Neural progenitor cell (in vitro differentiated cells): ENCODE measurements at places on chromosomes 3 and 15.

GRCh38 chr3:195263193-195263924 is 7.6 kb downstream of the XXYLT1 start:
- no peak for DNase-seq
- no peak overlapping the region for H3K27ac ChIP-seq
- no peaks in the 10 kb centered on the region for H3K27me3 ChIP-seq
- H3K4me1 ChIP-seq, result peaks cover 7% of the 10 kb centered on the region
- no peaks in the 10 kb centered on the region for H3K36me3 ChIP-seq

DNA sequence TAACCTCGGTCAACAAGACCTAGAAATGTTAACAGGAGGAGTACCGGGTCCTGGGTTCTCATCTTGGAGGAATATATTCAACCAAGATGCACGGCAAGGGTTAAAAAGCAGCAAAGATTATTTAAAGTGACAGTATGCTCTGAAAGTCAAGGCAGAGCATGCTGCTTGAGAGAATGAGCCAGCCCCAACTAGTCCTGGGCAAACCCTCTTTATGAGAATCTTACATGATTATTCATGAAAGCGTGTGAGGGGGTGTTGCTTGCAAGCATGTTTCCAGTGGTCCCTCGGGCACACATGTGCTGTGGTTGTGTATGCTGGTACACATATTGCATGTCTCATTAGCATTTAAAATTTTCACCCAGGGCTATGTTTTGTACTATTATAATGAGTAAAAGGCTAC is 1445.6 kb downstream of the SI start:
- no peak overlapping the region for H3K4me3 ChIP-seq
- DNase-seq, result no peak
- no peaks in the 10 kb centered on the region for H3K27me3 ChIP-seq
- H3K4me1 ChIP-seq, result no peaks in the 10 kb centered on the region

GRCh38 chr15:34064438-34064837 is 25.4 kb upstream of the AVEN start:
- H3K27ac ChIP-seq, result no peak overlapping the region
- H3K4me1 ChIP-seq, result no peaks in the 10 kb centered on the region
- H3K36me3 ChIP-seq, result no peaks in the 10 kb centered on the region
- no peaks in the 10 kb centered on the region for H3K27me3 ChIP-seq
- H3K4me3 ChIP-seq, result no peak overlapping the region

DNA sequence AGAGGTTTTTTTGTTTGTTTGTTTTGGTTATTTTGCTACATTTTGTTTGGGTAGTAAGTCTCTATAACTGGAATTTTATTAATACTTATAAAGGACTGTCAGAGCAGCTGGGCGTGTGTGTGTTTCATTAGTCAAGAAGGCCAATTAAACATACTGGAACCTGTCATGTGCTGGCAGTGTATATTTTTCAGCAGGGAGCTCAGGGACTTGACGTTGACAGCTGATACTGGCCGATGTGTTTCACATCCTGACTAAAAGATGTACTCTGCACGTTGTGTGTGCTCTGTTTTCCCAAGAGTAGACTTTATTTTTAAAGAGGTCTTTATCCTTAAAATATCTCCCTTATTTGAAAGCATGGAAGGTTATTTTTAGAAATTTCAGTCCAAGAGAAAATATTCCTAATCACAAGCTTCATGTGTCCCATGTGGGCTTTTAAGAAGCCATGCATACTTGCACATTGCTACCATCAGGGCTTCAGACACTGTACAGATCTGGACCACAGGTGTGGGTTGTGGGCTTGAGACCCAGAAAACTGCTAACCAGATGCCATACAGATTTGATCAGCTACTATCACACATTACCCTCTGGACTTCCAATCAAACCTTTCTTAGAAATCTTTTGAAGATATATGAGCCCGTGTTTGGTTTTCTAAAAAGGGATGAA is 135.9 kb downstream of the FEZF2 start:
- H3K4me3 ChIP-seq, result no peak overlapping the region
- H3K27me3 ChIP-seq, result no peaks in the 10 kb centered on the region
- DNase-seq, result no peak
- no peak overlapping the region for H3K27ac ChIP-seq

DNA sequence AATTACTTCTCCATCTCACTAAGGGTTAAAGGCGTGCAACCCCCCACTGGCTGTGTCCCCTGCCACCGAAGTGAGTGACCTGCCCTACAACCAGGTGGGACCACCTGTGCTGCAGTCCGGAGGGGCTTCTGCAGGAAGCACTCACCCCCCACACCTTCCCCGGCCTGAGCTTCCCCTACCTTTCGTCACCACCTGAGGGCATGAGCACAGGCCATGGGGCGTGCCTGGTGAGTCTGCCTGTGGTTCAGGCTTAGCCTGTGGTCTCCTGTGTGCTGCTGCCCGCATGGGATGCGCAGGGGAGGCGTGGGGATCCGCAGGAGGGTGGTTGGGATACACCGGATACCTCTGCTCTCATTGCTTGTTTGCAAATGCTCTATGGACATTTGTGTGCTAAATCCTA is 46.0 kb downstream of the KLHL25 start:
- H3K36me3 ChIP-seq, result no peaks in the 10 kb centered on the region
- H3K4me3 ChIP-seq, result no peak overlapping the region
- DNase-seq, result no peak

DNA sequence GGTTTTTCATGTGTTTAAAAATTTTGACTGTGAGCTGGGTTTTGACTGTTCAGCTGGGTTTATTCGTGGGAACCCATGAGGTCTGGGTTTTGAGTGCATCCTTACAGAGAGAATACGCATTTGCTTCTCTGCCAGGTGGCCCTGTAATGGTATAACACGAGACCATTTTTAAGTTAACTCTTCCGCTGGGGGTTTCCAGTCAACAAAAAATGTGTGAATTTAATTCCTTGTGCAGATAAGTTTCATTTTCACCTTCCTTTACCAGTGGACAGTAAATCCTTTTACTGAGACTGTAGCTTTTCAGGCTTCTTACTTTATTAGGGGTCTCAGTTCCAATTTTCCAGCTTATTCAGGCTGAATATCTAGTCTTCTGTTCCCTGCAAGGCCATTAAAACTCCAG is 149.6 kb downstream of the OPA1 start:
- H3K36me3 ChIP-seq, result no peaks in the 10 kb centered on the region
- H3K27me3 ChIP-seq, result no peaks in the 10 kb centered on the region
- no peak overlapping the region for H3K27ac ChIP-seq
- no peak for DNase-seq

DNA sequence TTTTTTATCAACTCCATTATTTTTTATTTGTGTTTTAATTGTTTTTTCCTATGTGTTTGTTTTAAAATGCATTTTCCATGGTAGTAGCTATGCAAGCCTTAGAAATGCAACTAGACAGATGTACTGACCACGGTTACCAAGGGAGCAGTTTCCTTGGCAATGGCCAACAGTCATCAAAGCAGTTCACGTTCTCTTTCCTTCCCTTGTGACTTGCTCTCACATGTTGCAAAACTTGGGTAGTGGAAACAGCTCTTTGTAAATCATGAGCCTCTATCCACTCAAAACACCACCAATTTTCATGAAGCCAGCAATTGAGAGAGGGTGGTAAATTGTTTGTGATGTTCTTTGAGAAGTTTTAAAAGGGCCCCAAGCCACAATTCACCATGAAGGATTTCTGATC is 499.4 kb upstream of the MDFIC2 start:
- H3K4me1 ChIP-seq, result no peaks in the 10 kb centered on the region
- no peak overlapping the region for H3K27ac ChIP-seq
- no peaks in the 10 kb centered on the region for H3K36me3 ChIP-seq
- no peaks in the 10 kb centered on the region for H3K27me3 ChIP-seq
- DNase-seq, result no peak

DNA sequence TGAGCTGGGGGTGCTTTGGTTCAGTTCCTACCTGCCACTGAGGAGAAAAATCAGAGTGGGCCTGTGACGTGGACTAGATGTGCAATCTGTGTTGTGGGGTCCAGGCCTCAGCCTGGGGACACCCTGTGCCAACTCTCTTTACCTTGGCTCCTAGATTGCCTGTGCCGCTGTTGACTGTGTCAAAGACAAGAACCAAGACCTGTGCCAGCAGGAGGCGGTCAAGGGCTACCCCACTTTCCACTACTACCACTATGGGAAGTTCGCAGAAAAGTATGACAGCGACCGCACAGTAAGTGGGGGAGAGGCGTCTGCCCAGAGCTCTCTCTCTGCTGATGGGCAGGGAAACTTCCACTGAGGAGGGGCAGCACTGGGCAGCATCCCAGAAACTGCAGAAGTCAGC is 40.6 kb upstream of the SEC22A start:
- peaks cover 12% of the 10 kb centered on the region for H3K4me1 ChIP-seq
- no peaks in the 10 kb centered on the region for H3K36me3 ChIP-seq
- DNase-seq, result peak; percentile 16
- no peaks in the 10 kb centered on the region for H3K27me3 ChIP-seq

DNA sequence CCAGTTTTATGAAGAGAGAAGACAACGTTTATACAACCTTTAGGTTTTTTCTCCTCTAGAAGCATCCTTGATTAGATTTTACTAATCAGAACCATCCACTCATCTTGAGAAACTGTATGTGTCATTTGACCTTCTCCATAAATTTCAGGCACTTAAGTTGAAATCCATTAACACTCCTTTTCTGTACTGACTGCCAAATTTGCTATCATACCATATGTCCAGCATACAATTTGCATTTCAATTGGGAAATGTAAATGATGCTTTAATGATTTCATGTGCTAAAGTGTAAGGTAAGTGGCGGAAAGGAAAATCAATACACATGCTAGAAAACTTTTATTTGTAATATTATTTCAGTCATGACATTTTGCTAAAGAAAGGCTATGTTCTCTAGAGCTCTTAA is 731.6 kb downstream of the GBE1 start:
- no peaks in the 10 kb centered on the region for H3K4me1 ChIP-seq
- H3K27me3 ChIP-seq, result no peaks in the 10 kb centered on the region
- no peaks in the 10 kb centered on the region for H3K36me3 ChIP-seq

GRCh38 chr3:105353485-105354161 is 13.1 kb upstream of the ALCAM start:
- H3K4me1 ChIP-seq, result peaks cover 5% of the 10 kb centered on the region
- H3K27ac ChIP-seq, result no peak overlapping the region
- H3K36me3 ChIP-seq, result no peaks in the 10 kb centered on the region
- peak overlapping the region; percentile 57 for H3K4me3 ChIP-seq

GRCh38 chr3:13046569-13047274 is 26.5 kb downstream of the IQSEC1 start:
- no peak overlapping the region for H3K4me3 ChIP-seq
- peaks cover 54% of the 10 kb centered on the region for H3K4me1 ChIP-seq
- H3K27me3 ChIP-seq, result no peaks in the 10 kb centered on the region

- no peak overlapping the region for H3K4me3 ChIP-seq
- H3K4me1 ChIP-seq, result peaks cover 12% of the 10 kb centered on the region
- no peaks in the 10 kb centered on the region for H3K27me3 ChIP-seq
Observed at GRCh38 chr3:124861041-124861440, 26.1 kb downstream of the ITGB5 start.

DNA sequence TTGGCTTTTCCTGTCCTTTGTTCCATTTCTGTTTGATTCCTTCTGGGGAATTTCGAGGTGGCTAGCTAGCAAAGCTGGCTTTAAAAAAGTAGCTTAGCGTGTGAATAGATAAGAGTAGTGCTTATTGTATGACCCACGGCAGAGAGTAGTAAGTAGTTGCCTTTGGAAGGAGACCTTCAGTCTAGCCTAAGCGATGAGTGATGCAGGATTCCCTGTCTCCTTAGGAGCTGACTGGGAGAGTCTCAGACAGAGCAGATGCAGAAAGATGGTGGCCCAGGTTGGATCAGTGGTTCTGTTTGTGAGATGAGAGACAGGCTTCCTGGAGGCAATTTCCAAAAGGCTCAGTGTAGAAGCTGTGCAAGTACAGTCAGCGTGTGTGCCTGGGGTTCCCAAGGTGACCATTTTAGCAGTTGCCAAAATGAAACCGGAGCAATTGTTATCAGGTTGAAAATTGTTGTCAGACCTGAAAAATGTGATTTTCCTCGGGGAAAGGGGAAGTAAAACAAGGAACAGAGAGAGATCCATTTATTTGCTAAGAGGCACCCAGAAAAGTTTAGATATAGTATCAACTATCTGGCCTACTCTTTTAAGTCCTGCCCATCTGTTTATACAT is 681 bp upstream of the IL5RA start:
- H3K4me3 ChIP-seq, result no peak overlapping the region
- H3K27me3 ChIP-seq, result no peaks in the 10 kb centered on the region
- no peak overlapping the region for H3K27ac ChIP-seq
- no peaks in the 10 kb centered on the region for H3K36me3 ChIP-seq
- peaks cover 8% of the 10 kb centered on the region for H3K4me1 ChIP-seq

- H3K36me3 ChIP-seq, result no peaks in the 10 kb centered on the region
- H3K4me3 ChIP-seq, result no peak overlapping the region
- DNase-seq, result no peak
- no peak overlapping the region for H3K27ac ChIP-seq
- no peaks in the 10 kb centered on the region for H3K4me1 ChIP-seq
Observed at GRCh38 chr3:171307046-171307585, 153.1 kb downstream of the TNIK start.

DNA sequence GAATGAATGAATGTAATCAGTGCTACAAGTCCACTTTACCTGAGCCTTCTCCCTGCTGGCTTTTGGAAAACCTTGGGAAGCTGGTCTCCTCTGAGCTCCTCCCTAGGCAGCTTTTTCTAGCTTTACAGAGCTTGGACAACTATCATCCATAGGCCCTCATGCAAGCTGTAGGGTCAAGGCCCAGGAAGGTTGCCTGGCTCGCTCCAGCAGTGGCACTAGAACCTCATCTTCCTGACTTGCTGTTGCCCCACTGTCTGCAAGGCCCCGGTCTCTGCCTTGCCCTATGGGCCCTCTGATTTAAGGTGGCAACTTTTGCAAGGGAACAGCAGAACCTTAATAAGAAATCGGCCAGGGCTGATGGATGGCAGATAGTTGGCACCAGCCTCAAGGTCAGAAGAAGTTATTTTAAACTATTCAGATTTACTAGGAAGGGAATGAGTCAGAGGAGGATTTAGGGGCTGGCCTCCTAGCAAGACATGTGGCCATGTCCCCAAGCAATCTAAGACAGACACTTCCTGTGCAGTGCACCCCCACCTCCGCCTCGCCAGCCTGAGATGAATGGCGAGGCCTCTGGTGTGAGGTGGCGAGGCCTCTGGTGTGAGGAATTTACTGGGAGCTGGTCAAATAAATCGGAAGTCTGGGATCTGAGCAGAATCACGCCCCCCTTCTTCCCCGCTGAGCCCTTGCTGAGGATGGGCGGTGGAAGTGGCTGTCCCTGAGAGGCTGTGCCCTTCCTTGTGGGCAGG is 180.8 kb downstream of the MEGF11 start:
- no peak overlapping the region for H3K4me3 ChIP-seq
- H3K27ac ChIP-seq, result no peak overlapping the region
- no peak for DNase-seq
- peaks cover 13% of the 10 kb centered on the region for H3K4me1 ChIP-seq
- H3K27me3 ChIP-seq, result no peaks in the 10 kb centered on the region

GRCh38 chr3:139588450-139588849 is 48.9 kb upstream of the RBP1 start:
- no peaks in the 10 kb centered on the region for H3K4me1 ChIP-seq
- H3K36me3 ChIP-seq, result no peaks in the 10 kb centered on the region
- H3K27ac ChIP-seq, result no peak overlapping the region
- peak; percentile 73 for DNase-seq
- H3K27me3 ChIP-seq, result peaks cover 4% of the 10 kb centered on the region

GRCh38 chr3:195771646-195772300 is 40.0 kb downstream of the MUC4 start:
- H3K27me3 ChIP-seq, result no peaks in the 10 kb centered on the region
- H3K36me3 ChIP-seq, result no peaks in the 10 kb centered on the region
- H3K27ac ChIP-seq, result no peak overlapping the region
- peak; percentile 1 for DNase-seq
